Endothelial cell of umbilical vein (primary cell): ENCODE measurements at places on chromosomes 1 and 21. TPM values are rescaled to one million over a fixed set of nuclear protein-coding genes. Genes with fewer than 3 reads are reported as not detected.
A peak's percentile ranks its signal among the peaks of the same experiment; 100 is the strongest.

The C1orf141 gene
- total RNA-seq = not detected in 2 replicates

The FOXD2 gene
- total RNA-seq = 0.07 and 0.09 TPM in 2 replicates

The SERINC2 gene
- total RNA-seq = 19.4 and 21.4 TPM in 2 replicates

The ARHGEF16 gene
- 0.51 and 1.3 TPM in 2 replicates for total RNA-seq

The FCRL6 gene
- not detected in 2 replicates for total RNA-seq

The TMEM61 gene
- total RNA-seq = not detected in 2 replicates

The FCRL5 gene
- total RNA-seq = not detected in 2 replicates

The CLCA1 gene
- total RNA-seq = not detected in 2 replicates

The XKR8 gene
- 10.0 TPM in 2 replicates for total RNA-seq

GRCh38 chr1:43868741-43869067 is 64.9 kb upstream of the ARTN start:
- peak; percentile 11 for DNase-seq
- H3K4me3 ChIP-seq = no peak overlapping the region
- H3K4me1 ChIP-seq = no peaks in the 10 kb centered on the region
- no peaks in the 10 kb centered on the region for H3K36me3 ChIP-seq

DNA sequence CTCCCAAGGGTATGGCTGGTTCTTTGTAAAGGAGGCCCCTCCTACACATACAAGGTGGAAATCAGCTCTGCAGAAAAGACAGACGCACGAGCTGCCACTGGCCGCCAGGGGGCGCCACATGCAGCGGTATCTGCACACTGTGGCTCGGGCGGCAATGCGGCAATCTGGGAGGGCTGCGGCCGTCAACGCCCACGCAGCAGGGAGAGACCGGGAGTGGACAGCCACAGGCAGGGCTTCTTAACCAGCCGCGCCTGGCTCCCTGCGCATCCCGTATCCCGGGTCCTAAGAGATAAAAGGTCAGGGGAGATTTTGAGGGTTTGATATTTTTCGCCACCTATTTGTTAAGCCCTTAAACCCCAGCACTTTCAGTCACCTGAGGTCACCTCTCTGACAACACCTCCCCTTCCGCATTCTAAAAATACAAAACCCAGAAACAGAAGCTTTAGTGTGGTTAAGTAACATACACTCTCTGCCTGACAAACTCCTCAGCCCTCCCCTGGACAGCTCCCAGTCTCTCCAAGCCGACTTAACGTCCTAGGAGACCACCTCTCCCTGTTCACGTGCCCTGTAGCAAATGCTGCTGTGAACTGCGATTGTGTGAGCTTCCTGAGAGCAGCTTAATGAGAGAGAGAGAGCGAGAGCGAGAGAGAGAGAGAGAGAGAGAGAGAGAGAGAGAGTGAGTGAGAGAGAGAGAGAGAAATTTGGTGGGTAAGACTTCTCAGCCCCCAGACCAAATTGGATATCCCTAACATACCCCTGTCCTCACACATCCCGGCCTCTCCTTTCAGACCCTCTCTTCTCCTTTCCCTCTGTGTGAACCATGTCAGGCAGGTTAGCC is 13.5 kb upstream of the KCNA2 start:
- H3K27me3 ChIP-seq = peaks cover 9% of the 10 kb centered on the region
- no peaks in the 10 kb centered on the region for H3K4me1 ChIP-seq
- H3K27ac ChIP-seq = no peak overlapping the region
- no peaks in the 10 kb centered on the region for H3K36me3 ChIP-seq
- no peak overlapping the region for H3K4me3 ChIP-seq
- DNase-seq = peak; percentile 60

DNA sequence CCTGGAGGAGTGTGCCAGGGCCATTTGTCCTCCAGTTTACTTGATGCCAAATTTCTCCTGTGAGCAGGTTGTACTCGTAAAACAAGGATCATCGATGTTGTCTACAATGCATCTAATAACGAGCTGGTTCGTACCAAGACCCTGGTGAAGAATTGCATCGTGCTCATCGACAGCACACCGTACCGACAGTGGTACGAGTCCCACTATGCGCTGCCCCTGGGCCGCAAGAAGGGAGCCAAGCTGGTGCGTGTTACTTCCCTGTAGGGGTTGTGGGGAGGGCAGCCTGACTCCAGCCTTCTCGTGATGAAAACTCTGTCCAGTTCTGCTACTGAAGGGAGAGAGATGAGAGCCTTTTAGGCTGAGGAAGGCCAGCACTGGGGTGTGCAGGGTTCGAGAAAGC is 2.2 kb downstream of the RPS8 start:
- no peak overlapping the region for H3K4me3 ChIP-seq
- H3K4me1 ChIP-seq = peaks cover 16% of the 10 kb centered on the region
- no peak overlapping the region for H3K27ac ChIP-seq
- no peaks in the 10 kb centered on the region for H3K27me3 ChIP-seq

DNA sequence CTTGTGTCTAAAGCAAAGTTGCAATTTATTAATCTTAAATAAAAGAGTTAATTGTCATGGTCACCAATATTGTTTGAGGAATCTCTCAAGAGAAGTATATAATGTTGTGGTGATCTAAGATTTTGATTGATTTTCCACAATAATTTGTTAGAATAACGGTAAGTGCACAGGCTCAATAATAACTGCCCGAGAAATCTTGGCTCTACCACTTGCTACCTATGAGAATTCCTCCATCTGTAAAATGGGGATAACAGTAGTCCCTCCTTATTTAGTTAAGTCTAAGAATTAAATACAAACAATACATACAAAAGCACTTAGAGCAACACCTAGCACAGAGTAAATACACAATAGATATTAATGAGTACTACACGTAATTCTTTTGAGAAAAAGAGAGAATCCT is 18.8 kb downstream of the SCAF4 start:
- no peak for DNase-seq
- no peak overlapping the region for H3K4me3 ChIP-seq
- H3K27ac ChIP-seq = no peak overlapping the region
- H3K36me3 ChIP-seq = no peaks in the 10 kb centered on the region
- H3K27me3 ChIP-seq = no peaks in the 10 kb centered on the region
- H3K4me1 ChIP-seq = peaks cover 4% of the 10 kb centered on the region

- DNase-seq = no peak
- H3K27ac ChIP-seq = no peak overlapping the region
- no peaks in the 10 kb centered on the region for H3K27me3 ChIP-seq
- H3K4me3 ChIP-seq = no peak overlapping the region
Observed at GRCh38 chr1:14516974-14517840, 81.3 kb upstream of the KAZN start.

DNA sequence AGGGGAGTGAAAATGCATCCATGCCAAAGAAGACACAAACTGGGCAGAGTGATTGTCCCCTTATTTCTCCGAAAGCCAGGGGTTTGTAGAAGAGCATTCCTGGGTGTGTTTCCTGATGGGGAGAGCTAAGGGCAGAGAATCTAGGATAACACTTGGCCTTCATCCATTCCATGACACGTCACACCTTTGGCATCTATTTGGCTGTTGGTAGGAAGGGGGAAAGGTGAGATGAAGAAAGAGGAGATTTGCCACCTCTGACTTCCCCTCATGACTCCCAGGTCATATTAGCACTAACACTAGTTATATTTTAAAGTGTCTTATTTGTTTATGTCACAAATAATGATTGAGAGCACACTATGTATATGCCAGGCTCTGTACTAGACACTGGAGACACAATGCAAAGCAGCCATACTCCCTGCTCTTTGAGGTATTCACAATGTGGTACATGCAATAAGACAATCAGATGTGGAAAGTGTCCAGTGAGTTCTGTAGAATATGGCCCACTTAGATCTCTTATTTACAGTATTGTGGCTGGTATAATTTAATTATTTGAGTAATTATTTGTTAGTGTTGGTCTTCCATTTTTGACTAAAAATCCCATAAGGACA is 54.5 kb upstream of the GADD45A start:
- no peaks in the 10 kb centered on the region for H3K27me3 ChIP-seq
- no peak for DNase-seq
- H3K4me3 ChIP-seq = no peak overlapping the region
- peaks cover 48% of the 10 kb centered on the region for H3K4me1 ChIP-seq
- no peaks in the 10 kb centered on the region for H3K36me3 ChIP-seq

DNA sequence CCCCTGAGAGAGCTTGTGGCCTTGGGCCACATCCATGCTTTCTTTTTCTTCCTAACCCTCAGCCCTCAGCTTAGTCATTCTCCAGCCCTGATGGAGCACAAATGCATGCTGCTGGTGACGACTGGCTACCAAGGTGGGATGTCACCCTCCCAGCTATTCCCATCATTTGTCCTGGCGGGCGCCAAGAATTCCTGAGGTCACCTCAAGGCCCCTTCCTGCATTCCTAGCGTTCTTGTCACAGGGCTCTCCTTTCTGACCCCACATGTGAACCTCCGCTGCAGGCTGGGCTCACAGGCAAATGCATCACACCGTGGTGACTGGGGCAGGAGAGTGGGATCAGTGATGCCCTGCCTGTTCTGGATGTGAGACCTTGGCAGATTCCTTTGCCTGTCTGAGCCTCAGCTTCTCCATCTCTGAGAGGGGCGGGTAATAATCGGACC is 53.4 kb upstream of the IFFO2 start:
- no peaks in the 10 kb centered on the region for H3K27me3 ChIP-seq
- H3K4me1 ChIP-seq = peaks cover 31% of the 10 kb centered on the region
- H3K4me3 ChIP-seq = no peak overlapping the region
- no peaks in the 10 kb centered on the region for H3K36me3 ChIP-seq
- peak; percentile 37 for DNase-seq

- H3K27ac ChIP-seq = no peak overlapping the region
- H3K4me3 ChIP-seq = no peak overlapping the region
Observed at GRCh38 chr1:206728697-206728987, 41.9 kb upstream of the IL19 start.

GRCh38 chr1:23701996-23702395 is 10.4 kb downstream of the RPL11 start:
- DNase-seq = no peak
- H3K27ac ChIP-seq = no peak overlapping the region
- no peaks in the 10 kb centered on the region for H3K27me3 ChIP-seq
- H3K36me3 ChIP-seq = peaks cover 31% of the 10 kb centered on the region
- H3K4me1 ChIP-seq = no peaks in the 10 kb centered on the region

DNA sequence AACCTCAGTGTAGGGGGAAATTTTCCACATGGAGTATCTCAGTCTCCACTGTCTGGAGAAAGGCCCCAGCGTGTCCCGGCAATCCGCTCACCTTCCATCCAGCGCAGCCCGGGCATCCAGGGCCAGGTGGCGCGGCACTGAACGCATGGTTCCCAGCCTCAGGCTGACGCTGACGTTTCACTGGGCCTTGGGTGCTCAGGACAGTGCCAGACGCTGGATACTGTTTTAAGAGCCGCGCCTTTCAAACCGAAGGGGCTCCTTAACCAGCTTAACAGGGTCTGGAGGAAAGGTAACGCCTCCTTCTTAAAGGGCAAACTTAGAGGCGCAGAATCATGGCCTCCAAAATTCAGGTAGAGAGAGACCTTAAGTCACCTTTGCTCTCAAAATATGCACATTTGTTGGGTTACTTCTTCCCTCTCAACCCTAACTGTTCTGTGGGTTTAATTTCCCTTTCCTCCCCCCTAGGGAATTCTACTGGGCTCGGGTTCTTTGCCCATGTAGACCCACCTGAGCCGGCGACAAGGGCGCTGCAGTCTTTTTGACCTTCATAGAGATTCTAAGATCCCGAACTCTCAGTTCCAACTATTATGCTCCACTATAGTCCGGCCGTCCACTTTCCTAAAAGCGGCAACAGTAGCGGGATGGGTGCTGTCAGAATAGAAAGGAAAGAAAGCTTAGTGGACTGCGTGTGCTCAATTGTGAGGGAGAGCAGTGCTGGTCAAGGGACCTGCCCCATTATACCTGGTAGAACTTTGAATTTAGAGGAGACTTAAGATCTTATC is 3.5 kb upstream of the LHX9 start:
- peaks cover 39% of the 10 kb centered on the region for H3K4me1 ChIP-seq
- no peak overlapping the region for H3K27ac ChIP-seq
- no peaks in the 10 kb centered on the region for H3K36me3 ChIP-seq

- DNase-seq = no peak
- no peaks in the 10 kb centered on the region for H3K4me1 ChIP-seq
- no peaks in the 10 kb centered on the region for H3K27me3 ChIP-seq
- no peak overlapping the region for H3K27ac ChIP-seq
Observed at GRCh38 chr1:7249516-7249915, 464.3 kb downstream of the CAMTA1 start.

DNA sequence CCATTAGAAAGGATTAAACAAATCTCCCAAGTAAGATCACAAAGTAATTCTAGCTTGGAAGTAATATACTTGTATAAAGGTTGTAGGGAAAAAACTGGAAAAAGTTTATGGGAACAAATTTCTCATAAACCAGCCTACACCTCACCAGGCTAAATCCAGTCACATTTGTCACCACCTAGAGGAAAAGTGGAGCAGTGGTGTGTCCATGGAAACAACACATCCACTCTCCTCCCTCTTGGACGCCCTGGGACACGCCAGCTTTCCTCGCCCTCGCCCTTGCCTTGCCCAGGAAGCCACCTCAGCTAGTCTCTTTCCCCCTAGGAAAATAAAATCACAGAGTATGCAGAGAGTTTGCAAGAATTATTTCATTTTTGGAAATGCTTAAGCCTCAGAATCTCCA is 2.2 kb downstream of the PALMD start:
- H3K4me3 ChIP-seq = peak overlapping the region; percentile 90
- H3K27ac ChIP-seq = peak overlapping the region; percentile 94
- H3K36me3 ChIP-seq = peaks cover 7% of the 10 kb centered on the region
- H3K4me1 ChIP-seq = peaks cover 62% of the 10 kb centered on the region

DNA sequence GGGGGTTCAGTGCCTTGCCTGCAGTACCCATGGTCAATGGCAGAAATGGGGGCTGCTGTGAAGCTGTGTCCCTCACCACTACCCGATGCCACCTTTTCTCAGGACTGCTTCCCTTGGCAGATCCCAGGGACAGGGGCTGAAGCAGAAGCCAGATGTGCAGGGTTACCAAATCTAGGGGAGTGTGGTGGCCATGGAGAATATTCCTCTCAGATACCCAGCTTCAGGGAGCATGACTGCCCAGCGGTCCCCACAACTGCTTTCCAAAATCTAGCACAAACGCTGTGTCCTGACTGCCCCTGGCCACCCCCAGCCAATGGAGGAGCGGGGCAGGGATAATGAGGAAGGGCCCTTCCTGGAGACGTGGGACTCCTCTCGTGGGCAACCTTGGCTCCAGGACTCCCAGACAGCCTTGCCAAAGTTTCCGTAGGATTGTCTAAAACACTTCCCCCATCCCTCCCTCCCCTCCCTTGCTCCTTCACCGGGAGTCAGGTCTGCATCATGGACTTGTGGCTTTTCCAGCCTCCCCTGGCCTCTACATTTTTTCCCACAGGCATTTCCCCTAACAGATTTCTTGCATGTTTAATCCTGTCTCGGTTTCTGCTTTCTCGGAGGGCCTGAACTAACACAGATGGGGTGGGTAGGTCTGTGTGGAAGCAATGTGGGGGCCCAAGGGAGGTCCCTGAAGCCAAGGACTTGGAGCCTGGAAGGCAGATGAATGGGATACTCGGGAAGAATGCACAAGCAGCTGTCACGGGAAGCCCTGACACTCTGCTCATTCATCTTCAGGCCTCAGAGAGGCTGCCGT is 80.5 kb downstream of the OMA1 start:
- no peak for DNase-seq
- H3K4me1 ChIP-seq = no peaks in the 10 kb centered on the region
- H3K27me3 ChIP-seq = no peaks in the 10 kb centered on the region
- no peaks in the 10 kb centered on the region for H3K36me3 ChIP-seq

- no peak overlapping the region for H3K4me3 ChIP-seq
- no peaks in the 10 kb centered on the region for H3K36me3 ChIP-seq
- H3K27ac ChIP-seq = no peak overlapping the region
- no peaks in the 10 kb centered on the region for H3K27me3 ChIP-seq
Observed at GRCh38 chr1:98688110-98688739, 26.7 kb downstream of the SNX7 start.
